NCI-H1694 (cell line): ENCODE measurements at places on chromosomes 12 and 14.

- DNase-seq, result peak; percentile 63
Measured at GRCh38 chr12:95117178-95117599, 43.8 kb upstream of the NR2C1 start.

DNA sequence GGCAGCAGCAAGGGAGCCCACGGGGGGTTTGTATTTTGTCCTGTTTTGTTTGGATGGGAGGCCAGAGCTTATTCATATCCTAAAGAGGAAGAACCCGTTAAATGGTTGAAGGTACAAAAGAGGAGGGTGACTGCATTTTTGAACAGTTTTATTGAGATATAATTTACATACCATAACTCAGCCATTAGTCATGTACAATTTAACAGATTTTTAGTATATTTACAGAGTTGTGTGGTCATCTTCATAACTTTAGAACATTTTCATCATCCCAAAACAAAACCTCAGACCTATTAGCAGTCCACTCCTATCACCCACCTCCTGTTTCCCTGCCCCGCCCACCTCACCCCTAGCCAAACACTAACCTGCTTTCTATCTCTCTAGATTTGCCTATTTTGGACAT, 12.6 kb downstream of the NRDE2 start:
- DNase-seq, result no peak

GRCh38 chr14:50260511-50260910, 29.1 kb upstream of the SOS2 start:
- DNase-seq, result peak; percentile 9

DNA sequence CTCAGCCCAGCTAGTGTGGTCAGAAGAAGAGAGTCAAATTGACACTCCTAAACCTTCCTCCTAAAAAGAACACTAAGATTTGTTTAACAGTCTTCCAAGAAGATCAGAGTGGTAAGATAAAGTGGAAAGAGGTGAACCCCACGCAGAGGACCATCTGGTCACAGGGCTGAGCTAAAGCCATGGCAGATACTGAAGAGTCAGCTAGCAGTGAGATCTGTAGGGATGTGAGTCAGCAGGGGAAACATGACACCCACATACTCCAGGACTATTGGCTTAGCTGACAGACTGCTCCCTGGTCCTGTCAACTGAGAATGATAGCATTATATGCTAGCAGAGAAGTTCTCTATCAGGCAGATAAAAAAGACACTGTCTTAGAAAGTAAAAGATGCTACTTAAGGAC, 269.4 kb upstream of the ALG10 start:
- DNase-seq, result no peak

DNA sequence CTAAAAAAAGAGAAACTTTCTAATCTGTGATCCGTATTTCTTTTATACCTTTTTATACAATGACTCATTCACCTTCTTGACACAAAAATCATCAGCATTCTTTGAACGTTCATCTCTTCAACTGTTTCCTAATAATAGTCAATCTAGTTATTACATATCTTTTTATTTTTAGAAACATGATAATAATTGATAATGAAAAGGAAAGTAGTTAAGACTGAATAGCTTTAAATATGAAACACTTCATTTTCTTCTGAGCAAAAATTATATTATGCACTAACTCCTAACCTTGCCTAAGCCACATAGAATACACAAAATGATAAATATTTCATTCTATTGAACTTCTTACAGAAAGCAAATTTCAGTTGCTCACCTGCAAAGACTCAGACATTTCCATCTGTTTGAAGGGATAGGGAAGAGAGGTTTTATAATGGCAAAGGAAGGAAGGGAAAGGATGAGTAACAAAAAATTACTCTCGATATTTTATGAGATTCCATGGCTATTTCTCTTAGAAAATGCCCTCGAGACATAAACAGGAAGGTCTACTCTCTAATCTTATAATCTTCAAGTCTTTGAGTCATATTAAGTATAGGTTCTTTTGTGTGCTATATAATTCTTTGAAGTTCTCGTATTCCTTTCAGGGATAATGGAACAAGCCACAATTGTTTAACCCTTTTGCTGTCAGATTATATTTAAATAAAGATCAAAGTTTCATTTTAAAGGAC, 7.5 kb upstream of the KLHL42 start:
- DNase-seq, result no peak

- DNase-seq, result no peak
Measured at GRCh38 chr12:117447665-117448366, 86.4 kb upstream of the NOS1 start.

DNA sequence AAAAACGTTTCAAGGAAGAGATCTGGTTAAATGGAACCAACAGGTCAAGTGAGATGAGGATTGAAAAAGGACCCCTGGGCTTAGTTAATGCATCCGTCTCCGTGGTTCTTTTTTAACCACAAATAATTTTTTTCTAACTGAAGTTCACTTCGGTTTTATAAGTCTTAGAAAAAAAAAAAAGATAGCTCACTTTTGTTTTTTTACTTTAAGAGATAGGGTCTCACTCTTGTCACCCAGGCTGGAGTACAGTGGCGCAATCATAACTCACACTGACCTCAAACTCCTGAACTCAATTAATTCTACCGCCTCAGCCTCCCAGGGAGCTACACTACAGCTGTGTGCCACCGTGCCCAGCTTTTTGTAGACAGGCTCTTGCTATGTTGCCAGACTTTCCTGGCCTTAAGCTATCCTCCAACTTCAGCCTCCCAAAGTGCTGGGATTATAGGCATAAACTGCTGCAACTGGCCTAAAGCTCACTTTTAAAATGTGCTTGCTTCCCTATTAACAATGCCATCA, 11.8 kb downstream of the HNRNPC start:
- no peak for DNase-seq

- no peak for DNase-seq
Measured at GRCh38 chr12:70267550-70267949, 24.3 kb downstream of the CNOT2 start.

- no peak for DNase-seq
Measured at GRCh38 chr14:61517911-61518384, 177.4 kb upstream of the HIF1A start.

- no peak for DNase-seq
Measured at GRCh38 chr12:95205016-95205624, 12.1 kb downstream of the FGD6 start.

DNA sequence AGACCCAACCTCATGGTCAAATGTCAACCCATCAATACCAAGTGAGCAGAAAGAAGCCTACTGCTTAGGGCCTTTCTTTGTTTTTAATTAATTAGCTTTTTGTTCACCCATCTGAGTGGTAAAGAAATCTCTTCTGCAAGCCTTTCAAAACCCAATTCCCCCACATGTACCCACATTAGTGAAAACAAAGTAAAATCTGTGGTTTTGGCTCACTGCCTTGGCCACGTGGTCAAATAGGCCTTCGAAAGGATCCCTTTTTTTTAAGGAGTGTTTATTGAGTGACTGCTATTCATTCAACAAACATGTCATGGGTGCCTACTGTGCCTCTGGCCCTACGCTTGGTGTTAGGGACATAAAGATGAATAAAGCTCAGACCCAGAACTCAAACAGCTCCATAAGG, 160.1 kb downstream of the NUAK1 start:
- DNase-seq, result no peak

- peak; percentile 69 for DNase-seq
Measured at GRCh38 chr14:27528328-27528727, 930.5 kb upstream of the NOVA1 start.

- no peak for DNase-seq
Measured at GRCh38 chr12:131171029-131171428, 217.3 kb downstream of the ADGRD1 start.

DNA sequence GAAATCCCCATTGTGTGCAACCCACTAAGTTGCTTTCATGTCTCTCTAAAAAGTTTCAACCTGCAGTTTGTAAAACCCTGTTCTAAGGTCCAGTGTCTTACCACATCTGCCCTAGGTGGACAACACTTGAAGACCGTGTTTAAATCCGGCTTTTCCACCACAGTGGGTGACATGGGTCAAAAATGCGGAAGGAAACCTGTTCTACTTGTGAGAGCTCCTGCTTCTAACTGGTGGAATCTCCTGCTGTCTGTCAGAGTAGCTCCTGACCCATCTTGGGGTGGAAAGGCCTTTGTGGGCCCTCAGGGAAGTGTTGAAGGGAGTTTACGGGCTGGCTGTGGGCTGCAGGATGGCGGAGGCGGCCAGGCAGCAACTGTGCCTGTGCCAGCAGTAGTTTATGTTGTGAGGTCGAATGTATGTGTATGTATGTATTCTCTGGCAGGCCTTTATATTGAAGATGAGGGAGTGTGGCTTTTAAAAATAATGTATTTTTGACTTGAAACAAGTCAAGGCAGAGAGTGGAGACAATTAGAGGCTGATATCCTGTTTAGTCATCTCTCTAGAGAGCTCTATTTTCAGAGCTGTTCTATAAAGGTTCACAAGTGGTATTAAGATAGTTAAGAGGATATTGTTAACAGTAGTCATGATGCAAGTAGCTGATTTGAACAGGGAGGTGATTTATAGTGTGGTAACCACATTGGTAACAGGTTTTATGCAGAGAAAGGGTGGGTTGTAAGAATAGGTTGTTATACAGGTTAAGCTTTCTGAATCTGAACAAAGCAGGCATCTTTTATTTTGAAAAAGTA, 67.0 kb downstream of the PRKCH start:
- DNase-seq, result no peak

GRCh38 chr12:86193931-86194330, 62.3 kb downstream of the MGAT4C start:
- no peak for DNase-seq

DNA sequence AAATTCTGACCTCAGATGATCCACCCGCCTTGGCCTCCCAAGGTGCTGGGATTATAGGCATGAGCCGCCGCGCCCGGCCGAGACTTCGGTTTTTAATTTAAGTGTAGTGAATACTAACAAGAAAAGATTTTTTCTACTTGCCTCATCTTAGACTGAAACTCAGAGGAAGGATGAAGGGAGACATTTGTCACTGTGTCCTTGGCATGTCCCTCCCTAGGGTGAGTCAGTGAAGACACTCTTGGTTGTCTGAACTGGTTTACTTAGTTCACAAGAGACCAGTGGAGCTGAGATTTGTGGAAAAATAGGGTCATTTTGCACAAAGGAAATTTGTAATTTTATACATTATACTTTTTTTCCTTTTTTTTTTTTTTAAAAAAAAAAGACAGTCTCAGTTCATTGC, 13.5 kb downstream of the C12orf71 start:
- DNase-seq, result no peak

- DNase-seq, result no peak
Measured at GRCh38 chr12:96719660-96720362, 187.2 kb upstream of the NEDD1 start.

- DNase-seq, result no peak
Measured at GRCh38 chr14:88799522-88799921, 6.8 kb upstream of the EML5 start.

GRCh38 chr12:104344682-104345081, 41.1 kb downstream of the EID3 start:
- DNase-seq, result no peak

DNA sequence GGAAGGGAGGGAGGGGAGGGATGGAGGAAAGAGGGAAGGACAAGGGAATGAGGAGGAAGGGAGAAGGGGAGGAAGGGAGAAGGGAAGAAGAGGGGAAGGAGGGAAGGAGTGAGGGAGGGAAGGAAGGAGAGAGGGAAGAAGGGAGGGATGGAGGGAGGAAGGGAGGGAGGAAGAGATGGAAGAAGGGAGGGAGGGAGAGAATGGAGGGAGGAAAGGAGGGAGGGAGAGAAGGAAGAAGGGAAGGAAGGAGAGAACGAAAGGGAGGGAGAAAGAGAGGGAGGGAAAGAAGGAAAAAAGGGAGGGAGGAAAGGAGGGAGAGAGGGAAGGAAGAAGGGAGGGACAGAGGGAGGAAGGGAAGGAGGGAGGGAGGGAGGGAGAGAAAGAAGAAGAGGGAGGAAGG, 49.5 kb downstream of the RIMBP2 start:
- no peak for DNase-seq

DNA sequence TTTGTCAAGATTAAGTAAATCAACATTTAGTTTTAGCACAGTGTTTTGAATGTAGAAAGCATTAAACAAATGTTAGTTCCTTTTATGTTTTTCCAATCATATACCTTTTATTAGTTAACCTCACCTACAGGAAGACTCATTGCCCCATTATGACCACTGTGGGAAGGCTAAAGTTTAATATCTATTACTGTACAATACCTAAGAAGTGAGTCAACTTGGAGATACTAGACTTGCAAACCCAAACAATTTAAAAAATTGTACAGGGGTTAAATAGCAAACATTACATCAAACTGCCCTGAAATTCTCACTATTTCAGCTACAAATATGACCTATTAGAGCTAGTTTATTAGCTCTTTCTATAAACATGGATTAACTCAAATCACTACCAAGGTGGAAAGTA, 8.6 kb upstream of the G2E3 start:
- no peak for DNase-seq

DNA sequence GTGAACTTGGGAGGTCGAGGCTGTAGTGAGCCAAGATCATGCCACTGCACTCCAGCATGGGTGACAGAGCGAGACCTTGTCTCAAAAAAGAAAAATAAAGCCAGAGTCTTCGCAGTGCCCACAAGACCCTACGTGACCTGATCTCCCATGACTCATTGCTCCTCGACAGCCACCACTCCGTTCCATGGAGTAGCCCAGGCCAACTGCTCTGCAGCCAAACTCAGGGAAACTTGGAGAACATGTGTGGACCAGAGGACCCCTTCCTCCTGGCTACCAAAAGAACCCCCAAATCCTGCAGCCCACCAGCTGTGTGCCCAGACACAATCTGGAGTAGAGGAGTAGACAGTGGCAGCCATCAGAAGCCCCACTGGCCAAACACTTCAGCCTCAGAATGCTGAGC, 32.1 kb upstream of the PPP2R5C start:
- no peak for DNase-seq

DNA sequence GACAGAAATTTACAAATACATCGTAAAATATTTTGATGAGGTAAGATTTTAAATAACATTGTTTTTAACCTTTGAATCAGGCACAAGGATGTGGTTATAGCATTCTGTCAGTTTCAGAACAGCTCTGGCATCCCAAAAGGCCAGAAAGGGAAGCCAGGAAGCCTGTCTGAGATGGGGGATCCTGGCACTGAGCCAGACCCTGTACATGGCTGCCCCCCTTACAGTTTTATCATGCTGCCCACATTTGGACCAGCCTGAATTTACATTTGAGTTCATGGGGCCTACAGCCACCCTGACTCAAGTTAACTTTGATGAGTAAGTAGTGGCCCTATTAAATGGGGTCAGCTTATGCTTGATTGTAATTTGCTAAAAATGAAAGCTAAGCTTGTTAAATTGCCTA, 155.6 kb downstream of the PLXNC1 start:
- no peak for DNase-seq

DNA sequence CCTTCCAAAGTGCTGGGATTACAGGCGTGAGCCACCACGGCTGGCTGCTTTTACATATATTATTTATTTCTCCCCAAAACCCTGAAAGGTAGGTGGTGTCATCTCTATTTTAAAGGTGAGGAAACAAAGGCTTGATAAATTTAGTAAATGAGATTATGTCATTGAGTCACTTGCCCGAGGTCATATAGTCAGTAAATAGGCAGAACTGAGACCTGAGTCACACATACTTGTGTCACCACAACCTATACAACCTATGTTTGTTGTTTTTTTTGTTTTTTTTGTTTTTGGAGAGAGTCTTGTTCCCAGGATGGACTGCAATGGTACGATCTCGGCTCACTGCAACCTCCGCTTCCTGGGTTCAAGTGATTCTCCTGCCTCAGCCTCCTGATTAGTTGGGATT, 12.8 kb downstream of the TSFM start:
- no peak for DNase-seq
